ENCODE measurements at places on chromosomes 7 and 10.

DNA sequence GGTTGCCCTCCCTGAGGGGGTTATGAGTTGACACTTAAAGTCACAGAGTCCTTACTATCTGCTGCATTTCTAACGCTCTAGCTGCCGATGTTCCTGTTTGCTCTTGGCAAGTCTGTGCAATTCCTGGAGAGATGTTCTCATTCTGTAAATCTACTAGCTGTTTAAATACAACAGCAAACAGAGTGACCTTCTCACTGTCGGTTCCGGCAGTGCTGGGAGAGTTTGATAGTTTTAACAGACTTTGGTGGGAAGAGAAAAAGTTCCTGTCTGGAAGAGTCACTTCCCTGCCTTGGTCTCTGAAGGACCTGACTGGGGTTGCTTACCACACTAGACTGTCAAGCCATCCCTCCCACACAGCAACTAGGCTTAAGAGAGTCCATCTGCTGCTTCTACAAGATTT, 63.3 kb upstream of the ELMO1 start:
- DNase-seq: no peak

DNA sequence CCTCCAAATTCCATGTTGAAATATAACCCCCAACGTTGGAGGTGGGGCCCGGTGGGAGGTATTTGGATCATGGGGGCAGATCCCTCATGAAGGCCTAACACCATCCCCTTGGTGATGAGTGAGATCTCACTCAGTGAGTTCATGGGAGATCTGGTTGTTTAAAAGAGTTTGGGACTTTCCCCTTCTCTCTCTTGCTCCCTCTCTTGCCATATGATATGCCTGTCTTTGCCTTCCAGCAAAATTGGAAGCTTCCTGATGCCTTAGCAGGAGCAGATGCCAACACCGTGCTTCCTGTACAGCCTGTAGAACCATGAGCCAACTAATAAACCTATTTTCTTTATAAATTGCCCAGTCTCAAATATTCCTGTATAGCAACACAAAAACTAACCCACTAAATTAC, 55.7 kb upstream of the CDK1 start:
- no peak for DNase-seq

- no peak for DNase-seq
Observed at GRCh38 chr7:116984917-116985316, 31.6 kb downstream of the ST7 start.

- DNase-seq: no peak
Observed at GRCh38 chr7:44184206-44184872, 4.9 kb downstream of the GCK start.

DNA sequence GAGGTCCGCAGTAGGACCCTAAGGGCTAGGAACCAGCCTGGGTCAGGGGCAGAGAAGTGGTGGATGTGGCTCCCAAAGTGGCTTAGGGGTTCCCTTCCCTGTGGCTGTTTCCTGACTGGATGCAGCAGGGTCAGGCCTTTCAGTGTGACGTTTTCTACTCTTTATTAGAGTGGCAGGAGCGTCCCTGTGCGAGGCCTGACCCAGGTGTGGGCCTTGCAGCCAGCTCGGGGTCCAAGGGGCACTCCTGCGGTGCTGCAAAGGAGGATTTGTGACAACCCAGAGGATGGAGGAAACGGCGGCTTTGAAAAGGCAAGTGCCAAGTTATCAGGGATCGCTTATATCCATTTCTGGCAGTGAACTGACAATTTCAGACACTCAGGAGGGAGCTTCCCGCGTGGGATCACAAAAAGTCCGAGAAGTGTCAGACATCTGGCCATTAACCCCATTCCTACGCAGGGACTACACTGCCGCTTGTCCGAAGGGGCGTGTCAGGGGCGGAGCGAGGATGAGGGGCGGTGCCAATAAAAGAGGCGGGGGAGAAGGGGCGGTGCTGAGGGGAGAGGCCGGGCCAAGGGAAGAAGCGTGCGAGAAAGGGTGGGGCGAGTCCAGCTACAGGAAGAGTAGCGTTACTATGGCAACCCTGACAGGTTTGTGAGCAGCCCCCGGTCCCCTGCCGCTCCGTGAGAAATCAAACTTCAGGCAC, 98.8 kb upstream of the ZNF722 start:
- peak; percentile 76 for DNase-seq

GRCh38 chr7:111711426-111712065, 149.3 kb upstream of the IMMP2L start:
- DNase-seq: no peak
